NCI-H1048 (cell line): ENCODE measurements at places on chromosomes 7 and 10.

GRCh38 chr7:39356172-39356925, 209.9 kb upstream of the YAE1 start:
- no peak for DNase-seq

DNA sequence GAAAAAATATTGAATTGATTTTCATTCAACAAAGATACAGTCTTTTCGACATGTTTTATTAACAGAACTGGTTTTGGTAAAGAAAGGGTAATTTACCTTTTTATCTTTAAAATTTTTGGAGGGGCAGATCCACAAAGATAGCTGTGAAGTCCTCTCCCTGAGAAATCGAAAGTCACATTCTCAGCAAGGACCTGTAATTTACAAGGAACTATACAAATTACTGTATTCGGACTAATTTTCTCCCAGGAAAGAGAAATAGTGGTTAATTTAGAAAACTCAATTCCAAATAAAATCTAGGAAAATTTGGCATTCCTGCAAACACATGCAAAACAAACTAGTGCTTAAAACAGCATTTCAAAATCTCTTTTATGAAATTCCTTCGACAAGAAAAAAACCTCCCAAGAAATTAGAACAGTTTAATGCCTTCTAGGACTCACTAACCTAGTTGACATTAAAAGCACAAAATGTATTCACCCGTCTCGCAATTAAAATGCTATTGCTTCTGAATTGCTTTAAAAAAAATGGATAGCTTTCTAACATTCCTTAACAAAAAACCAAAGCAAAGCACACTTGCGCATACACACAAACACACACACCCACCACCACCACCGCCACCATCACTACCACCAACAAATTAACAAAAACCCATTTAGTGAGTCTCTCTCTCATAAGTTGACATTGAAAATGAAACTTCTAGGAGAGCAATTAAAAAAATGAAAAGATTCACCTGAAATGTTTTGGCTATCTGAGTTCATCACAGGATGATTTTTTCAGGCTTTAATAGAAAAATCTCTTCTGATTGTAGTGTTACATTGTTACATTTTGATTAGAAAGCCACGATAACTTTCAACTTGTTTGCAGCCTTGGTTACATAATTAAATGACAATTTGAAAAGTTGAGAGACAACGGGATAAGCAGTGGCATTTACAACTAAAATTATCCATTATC, 4.0 kb upstream of the NKX2-3 start:
- no peak for DNase-seq

DNA sequence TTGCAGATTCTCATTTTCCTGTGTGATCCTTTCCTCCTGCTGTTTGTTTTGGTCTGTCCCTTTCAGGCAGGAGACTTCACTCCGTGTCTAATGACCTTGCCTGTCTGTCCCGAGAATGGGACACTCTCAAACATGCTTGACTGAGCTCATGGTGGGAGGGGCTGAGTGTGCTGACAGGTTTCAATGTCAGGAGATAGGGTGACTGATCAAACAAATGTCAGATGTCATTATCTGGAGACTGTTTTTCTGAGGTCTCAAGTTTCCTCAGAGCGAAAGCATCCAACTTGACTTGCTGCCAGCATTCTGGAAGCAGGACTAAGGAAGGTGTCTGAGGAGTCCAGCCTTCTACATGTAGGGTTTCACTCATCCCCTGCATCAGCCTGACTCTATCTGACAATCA, 228.8 kb upstream of the KIAA1217 start:
- DNase-seq: no peak

GRCh38 chr10:88311264-88311663, 271.9 kb downstream of the RNLS start:
- DNase-seq: no peak

GRCh38 chr10:30594077-30594476, 35.5 kb downstream of the LYZL2 start:
- DNase-seq: no peak

DNA sequence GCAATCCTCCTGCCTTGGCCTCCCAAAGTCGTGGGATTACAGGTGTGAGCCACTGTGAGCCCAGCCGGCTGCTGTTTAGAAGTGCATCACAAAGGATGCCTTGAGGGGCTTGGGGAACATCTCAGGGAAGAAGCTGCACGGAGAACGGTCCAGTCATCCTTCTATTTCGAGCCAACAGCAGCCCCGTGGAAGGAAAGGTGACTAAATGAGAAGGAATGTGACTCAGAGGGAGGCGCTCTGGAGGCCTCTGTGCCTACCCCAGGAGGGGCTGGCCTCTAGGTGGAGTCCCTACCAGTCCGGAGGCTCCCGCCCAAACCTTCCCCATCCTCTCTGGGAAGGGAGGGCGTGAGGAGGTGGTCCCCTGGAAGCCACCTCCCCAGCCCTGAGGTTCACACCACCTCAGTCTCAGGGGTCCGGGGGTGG, 76.2 kb downstream of the CTBP2 start:
- DNase-seq: no peak

GRCh38 chr10:96873756-96874467, 41.8 kb downstream of the LCOR start:
- no peak for DNase-seq

DNA sequence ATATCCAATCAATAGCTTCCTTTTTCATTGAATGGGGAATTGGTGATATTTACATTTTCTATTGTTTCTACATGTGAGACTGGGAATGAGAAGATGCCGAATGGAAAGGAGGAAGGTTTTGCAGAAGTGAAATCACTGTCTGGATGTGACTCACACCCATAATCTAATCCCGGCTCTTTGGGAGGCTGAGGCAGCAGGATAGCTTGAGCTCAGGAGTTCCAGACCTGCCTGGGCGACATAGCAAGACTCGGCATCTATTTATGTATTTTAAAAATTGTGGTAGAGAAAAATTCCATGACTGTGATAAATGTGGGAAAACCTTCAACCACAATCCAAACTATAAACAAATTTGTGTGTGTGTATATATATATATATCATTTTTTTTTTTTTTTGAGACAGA, 10.9 kb upstream of the FIS1 start:
- DNase-seq: no peak

GRCh38 chr7:142739923-142740492, 9.3 kb upstream of the PRSS1 start:
- DNase-seq: no peak

- DNase-seq: no peak
Measured at GRCh38 chr7:101915000-101915399, 97.6 kb downstream of the CUX1 start.

DNA sequence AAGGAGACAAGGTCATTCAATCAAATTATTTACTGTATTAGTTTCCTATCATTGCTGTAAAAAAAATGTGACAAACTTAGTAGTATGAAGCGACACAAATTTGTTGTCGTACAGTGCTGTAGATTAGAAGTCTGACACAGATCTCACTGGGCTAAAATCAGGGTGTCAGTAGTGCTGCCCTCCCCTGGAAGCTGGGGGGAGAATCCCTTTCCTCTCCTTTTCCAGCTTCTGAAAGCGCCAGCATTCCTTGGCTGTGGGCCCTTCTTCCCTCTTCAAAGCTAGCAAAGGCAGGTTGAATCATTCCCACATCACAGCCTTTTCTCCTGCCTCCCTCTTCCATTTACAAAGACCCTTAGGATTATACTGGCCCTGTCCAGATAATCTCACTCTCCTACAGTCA, 28.0 kb downstream of the VPS41 start:
- no peak for DNase-seq

GRCh38 chr10:100239851-100240250, 10.5 kb upstream of the CHUK start:
- DNase-seq: no peak

- no peak for DNase-seq
Measured at GRCh38 chr10:129755158-129755591, 208.9 kb downstream of the EBF3 start.

- no peak for DNase-seq
Measured at GRCh38 chr7:39186671-39187070, 209.0 kb downstream of the POU6F2 start.

DNA sequence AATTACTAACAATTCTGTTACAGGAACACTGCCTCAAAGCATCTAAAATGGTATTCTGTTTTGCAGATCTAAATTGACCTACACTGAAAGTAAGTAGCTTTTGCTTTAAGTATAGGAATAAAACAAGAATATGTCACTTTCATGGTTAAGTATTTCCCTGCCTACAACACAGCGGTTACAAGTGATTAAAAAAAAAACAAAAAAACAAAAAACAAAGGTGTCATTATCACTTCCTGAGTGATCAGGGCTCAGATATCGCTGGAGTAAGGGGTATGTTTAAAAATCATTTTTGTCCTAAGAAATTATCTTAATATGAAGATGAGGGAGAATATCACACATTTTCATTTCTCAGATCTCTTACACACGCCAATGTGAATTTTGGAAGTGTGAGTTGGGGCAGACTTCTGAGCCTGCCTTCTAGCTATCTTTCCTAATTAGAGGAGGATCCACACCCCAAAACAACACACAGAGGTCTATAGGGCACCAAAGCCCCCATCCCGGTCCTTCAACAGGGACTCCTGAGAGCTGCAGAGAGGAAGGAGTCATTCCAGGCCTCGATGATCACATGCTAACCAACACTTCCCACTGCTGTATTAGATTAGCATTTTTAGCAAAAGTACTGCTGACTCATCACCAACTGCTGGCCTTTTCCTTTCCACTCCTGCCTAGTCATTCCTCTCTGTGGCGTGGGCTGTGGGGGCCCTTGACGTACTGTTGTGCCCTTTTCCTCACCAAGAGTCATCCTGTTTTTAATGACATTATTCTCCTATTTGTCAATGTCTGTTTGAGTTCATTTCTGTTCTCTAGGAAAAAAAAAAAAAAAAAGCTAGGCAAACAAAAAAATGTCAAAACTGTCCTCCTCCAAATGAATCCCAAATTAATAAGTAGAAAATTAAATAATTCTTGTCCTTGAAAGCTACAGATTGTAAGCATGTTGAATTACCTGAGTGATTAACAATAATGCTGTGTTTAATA, 31.2 kb downstream of the PRTFDC1 start:
- DNase-seq: no peak

DNA sequence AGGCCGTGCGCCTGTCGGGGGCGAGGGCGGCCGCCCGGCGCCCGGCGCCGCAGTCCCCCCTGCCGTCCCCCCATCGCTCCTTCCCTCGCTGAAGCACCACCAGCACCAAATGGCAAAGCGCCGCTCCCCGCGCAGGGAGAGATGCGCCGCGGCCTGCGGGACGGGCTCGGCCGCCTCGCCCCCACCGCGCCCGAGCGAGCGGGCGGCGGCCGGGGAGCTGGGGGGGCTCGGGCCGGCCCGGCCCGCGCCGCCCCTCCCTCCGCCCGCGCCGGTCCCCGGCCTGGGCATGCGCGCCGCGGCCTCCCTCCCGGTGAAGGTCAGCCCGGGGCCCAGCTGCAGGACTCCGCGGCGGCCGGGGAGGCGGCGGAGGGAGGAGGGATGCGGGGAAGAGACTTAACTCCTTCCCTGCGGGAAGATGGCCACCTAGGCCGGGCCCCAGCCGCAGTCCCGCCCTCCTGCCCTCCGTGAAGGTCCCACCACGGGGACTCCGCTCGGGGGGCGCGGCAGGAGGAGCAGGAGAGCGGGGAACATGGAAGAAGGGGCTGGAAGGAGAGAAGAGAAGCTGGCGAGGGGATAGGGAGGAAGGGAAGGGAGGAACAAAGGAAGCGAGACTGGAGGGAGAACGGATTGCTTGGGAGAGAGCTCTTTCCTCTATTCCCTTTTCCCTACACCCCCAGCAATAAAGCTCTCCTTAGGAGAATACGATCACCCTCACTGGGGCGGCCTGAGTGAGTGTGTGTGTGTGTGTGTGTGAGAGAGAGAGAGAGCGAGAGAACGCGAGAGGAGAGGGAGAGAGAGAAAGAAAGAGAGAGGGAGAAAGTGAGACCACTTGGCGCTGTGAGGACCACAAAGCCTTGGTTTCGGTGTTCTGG, 3.4 kb upstream of the SMARCD3 start:
- DNase-seq: peak; percentile 15

DNA sequence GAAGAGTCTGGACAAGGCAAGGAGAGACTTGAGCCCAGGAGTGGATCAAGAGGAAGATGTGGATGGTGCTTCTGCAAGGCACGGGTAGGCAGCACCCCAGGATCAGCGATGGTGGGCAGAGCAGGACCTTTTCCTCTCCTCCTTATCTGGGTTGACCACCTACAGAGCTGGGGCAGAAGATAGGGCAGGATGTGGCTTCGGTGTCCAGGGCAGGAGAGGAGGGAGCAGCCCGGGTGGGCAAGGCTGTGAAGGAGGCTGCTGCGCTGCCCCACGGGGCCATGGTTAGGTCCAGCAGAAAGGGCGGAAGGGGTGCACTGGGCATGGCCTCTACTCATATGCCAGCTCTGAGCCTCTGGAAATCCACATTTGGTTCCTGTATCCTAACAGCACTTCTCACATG, 20.0 kb upstream of the PARP12 start:
- DNase-seq: no peak

DNA sequence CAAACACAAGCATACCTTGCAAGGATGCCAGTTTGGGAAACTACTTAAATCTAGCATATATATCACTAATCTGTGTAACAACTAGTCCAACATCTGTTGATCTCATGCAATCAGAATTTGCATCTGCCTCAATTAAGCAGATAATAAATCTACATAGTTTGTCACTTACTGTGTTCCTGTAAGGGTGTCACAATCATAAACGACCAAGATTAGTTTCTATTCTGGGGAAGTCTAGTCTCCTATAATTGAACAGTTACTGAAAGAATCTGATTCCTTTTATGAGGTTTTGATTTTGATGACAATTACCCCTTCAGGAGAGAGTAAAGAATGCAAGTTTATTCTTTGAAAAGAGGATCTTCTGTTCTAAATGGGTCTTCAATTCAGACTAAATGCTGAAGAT, 85.5 kb upstream of the LRRN3 start:
- no peak for DNase-seq

DNA sequence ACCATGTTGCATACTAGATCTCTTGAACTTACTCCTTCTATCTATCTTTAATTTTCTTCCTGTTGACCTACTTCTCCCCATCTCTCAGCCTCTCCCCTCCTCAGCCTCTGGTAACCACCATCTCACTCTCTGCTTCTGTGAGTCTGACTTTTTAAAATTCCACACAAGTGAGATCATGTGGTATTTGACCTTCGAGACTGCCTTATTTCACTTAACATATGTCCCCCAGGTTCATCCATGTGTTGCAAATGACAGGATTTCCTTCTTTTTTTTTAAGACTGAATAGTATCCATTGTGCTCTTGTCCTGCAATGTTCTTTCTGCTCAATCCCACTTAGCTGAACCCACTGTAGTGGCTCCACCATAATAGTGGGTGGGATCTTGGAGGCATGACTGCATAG, 51.4 kb upstream of the DNAJC1 start:
- DNase-seq: no peak

GRCh38 chr7:26485367-26485934, 193.8 kb downstream of the SNX10 start:
- DNase-seq: no peak

- DNase-seq: no peak
Measured at GRCh38 chr10:50857579-50857978, 27.8 kb downstream of the A1CF start.

- no peak for DNase-seq
Measured at GRCh38 chr7:95630702-95631458, 34.6 kb upstream of the PDK4 start.

DNA sequence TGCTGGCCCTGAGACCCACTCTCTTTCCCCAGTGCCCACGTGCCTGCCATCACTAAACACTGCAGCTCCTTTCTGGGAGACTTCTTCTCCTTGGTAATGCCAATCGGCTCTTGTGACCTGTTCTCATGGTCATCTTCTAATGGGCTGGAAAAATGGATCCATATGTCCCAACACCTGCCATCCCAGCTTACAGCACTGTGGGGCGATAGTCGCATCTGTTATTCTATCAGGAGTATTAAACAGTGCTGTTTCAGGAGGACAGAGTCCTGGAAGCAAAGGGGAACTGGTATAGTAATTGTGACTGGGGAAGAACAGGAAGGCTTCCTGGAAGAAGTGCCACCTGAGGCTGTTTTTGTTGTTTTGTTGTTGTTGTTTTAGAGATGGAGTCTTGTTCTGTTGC, 411.2 kb downstream of the GLRX3 start:
- no peak for DNase-seq
